ENCODE measurements at places on chromosomes 5 and 9. TPM values are rescaled to one million over a fixed set of nuclear protein-coding genes. Genes with fewer than 3 reads are reported as not detected.

DNA sequence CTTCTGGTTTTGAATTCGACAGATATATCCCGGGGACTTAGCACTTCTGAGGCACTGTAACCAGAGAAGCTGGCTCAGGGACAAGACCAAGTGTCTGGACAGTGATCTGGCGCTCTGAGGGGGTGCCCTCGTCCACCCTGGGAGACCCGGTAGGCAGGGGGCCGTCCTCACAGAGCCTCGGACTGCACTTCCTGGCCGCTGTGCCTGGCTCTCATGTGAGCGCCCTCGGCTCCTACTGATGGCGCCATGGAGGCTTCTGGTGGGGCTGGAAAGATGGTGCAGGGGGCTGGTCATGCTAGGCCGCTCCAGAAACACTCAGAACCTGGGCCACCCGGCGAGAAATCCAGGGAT lies 18.8 kb upstream of the SLC6A3 start:
- H3K27ac ChIP-seq: no peak overlapping the region
- no peak overlapping the region for H3K4me3 ChIP-seq
- peaks cover 4% of the 10 kb centered on the region for H3K27me3 ChIP-seq
- no peaks in the 10 kb centered on the region for H3K4me1 ChIP-seq

DNA sequence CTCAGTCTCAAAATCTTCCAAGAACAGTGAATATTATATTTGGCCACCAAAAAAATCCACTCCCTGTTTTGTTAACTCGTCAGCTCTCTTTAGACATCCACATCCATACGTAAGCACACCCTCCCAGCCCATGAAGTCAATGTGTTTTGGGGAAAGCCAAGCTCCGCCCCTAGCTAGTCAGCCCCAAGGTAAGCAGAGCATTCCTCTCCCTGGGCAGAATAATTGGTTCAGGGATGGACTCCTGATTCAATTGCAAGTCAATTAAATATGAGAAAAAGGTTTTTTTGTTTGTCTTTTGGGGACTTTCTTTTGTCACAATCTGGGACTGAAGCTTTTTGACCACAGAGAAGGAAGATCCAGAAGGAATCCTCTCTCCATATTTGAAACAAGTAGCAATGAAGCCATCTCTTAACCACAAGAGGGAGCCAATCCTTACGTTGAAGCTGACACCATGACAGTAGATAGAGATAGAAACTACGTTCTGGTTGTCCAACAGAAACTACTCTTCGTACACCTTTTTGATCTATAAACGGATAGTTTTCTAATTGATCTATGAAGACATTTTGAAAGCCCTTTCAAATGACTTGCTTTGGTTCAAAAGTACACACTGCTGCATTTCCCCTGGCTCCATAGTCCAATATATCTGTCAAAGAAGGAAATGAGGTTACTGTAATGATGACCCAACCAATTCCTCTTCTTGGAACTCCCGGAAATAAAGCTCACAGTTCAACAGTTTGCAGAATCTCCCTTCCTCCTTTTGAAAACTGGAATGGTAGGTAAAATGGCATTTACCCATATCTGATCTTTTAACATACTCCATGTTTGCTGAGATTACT lies 166.4 kb downstream of the TLE1 start:
- H3K27ac ChIP-seq: peak overlapping the region; percentile 39
- H3K27me3 ChIP-seq: no peaks in the 10 kb centered on the region
- no peaks in the 10 kb centered on the region for H3K4me1 ChIP-seq
- no peak overlapping the region for H3K4me3 ChIP-seq
- H3K36me3 ChIP-seq: no peaks in the 10 kb centered on the region
- DNase-seq: no peak

DNA sequence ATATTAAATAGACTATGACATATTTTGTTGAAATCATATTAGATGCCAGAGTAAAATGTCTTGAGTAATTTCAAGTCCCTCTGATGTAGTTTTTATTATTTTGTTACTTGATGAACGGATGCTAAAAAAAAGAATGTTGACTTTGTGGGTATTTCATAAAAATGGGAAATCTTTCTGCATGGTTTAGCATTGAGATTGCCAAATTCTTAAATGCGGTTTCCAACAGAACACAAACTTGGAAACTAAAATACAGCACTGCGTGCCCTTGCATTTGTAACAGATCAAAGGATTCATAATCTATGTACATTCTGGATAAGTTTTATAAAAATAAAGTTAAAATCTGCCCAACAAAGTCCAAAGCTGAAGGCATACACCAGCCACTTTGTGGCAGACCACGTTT lies 425.5 kb upstream of the DAB2 start:
- DNase-seq: no peak
- no peaks in the 10 kb centered on the region for H3K27me3 ChIP-seq
- no peaks in the 10 kb centered on the region for H3K36me3 ChIP-seq
- H3K4me3 ChIP-seq: no peak overlapping the region
- H3K27ac ChIP-seq: no peak overlapping the region

DNA sequence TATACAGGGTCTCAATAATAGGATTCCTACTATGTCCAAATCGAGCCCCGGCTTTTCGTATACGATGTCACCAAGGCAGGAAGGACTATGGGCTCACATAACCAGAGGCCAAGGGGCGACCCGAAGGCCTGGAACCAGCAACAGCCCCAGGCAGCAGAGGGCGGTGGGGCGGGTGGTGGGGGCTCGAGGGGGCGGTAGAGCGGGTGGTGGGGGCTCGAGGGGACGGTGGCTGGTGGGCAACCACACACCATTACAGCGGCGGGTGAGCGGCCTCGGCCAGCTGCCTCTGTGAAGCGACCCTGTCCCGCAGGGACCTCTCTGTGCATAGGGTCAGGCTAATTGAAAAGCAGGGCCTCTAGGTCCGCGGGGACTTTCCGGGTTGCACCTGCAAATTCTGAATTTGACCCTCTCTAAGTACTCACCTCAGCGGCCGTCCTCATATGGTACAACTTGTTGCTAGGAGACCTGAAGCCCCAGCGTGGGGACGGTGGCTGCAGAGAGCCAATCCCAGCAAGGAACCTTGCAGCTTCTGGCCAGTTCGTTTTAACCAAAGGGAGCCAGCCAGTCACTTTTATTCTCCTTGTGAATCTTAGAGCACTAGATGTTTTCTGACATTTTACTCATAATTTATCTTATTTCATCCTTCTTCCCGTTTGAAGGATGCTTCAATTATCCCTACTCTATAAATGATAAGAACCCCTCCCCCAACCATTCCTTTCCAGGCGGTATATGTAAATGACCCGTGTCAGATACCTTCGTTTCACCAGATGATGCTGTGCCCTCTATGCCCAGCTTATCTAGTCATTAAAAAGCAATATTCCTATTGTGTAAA lies at the start of gene NME5:
Gene NME5 (minus strand): TSS at position 480 of the 832 bp plus-strand sequence. CDS start 648 bp downstream, outside the sequence.
- peak within 1 kb of the TSS; percentile 50 for H3K4me3 ChIP-seq
- peak; percentile 20 for DNase-seq
- H3K4me1 ChIP-seq: no peaks in the 10 kb centered on the region
- no peaks in the 10 kb centered on the region for H3K27me3 ChIP-seq

GRCh38 chr5:16740811-16741392 lies 124.1 kb upstream of the RETREG1 start:
- H3K27me3 ChIP-seq: no peaks in the 10 kb centered on the region
- no peaks in the 10 kb centered on the region for H3K36me3 ChIP-seq
- DNase-seq: no peak
- H3K4me3 ChIP-seq: no peak overlapping the region
- H3K27ac ChIP-seq: no peak overlapping the region
- peaks cover 2% of the 10 kb centered on the region for H3K4me1 ChIP-seq

DNA sequence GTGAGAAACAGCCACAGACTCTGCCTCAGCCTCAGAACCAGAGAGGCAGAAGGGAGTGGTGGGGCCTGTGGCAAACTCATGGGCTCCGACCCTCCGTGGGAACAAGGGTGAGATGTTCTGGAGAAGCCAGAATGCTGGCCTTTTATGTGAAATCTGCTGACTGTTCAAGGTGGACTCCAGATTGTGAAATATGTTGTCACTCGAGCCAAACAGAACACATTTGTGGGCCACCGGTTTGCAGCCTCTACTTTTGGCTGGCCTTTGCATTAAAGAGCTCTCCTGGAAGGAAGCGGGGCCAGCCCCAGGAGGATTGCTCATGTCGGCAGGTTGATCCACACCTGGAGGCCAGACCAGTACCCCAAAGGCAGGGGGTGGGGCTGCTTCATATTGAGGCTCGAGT lies 62.4 kb downstream of the ERGIC1 start:
- no peak overlapping the region for H3K4me3 ChIP-seq
- H3K27me3 ChIP-seq: no peaks in the 10 kb centered on the region
- H3K4me1 ChIP-seq: peaks cover 69% of the 10 kb centered on the region
- H3K36me3 ChIP-seq: no peaks in the 10 kb centered on the region

- H3K4me1 ChIP-seq: no peaks in the 10 kb centered on the region
- H3K36me3 ChIP-seq: no peaks in the 10 kb centered on the region
- no peak for DNase-seq
- H3K27ac ChIP-seq: no peak overlapping the region
Measured at GRCh38 chr5:117255211-117256027, 680.8 kb upstream of the SEMA6A start.

DNA sequence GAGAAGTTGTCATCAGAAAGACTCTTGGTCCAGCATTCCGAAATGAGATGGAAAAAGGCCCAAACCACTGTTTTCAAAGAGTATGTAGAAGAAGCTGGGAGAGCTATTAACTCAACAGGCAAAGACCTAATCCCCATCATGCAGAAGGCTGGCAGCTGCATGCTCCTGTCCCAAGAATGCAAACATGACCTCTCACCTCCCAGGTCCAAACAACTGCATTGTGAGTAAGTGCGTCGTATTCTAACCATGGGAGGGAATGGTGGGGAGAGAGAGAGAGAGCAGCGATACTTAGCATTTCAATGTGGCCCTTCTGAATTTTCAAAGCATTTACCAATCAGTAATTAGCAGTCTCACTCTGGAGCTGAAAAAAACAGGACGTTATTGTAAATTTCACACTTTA lies 27.6 kb downstream of the TRPC7 start:
- no peaks in the 10 kb centered on the region for H3K36me3 ChIP-seq
- no peak overlapping the region for H3K4me3 ChIP-seq
- no peak overlapping the region for H3K27ac ChIP-seq
- H3K4me1 ChIP-seq: no peaks in the 10 kb centered on the region

DNA sequence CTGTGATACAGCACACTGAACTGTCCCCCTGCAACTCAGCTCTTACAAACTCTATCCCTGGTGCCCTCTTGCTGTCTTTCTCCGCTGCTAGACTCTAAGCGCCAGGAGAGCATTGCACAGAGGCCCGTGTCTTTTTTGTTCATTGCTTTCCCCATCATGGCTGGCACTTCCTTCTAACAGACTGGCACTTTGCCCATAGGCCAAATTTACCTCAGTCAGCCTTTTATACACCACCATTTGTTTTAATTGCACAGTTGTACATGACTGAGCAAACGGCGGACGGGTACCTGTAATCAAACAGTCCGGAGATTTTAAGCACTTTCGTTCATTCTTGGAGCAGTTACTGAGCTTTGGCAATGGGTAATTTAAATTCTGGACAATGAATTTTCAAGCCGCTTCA lies 102.2 kb upstream of the CLINT1 start:
- no peak overlapping the region for H3K4me3 ChIP-seq
- H3K27ac ChIP-seq: no peak overlapping the region
- H3K4me1 ChIP-seq: no peaks in the 10 kb centered on the region
- H3K36me3 ChIP-seq: no peaks in the 10 kb centered on the region
- DNase-seq: no peak
- no peaks in the 10 kb centered on the region for H3K27me3 ChIP-seq

GRCh38 chr5:143258559-143259253 lies 144.8 kb downstream of the NR3C1 start:
- no peaks in the 10 kb centered on the region for H3K27me3 ChIP-seq
- no peak overlapping the region for H3K27ac ChIP-seq

DNA sequence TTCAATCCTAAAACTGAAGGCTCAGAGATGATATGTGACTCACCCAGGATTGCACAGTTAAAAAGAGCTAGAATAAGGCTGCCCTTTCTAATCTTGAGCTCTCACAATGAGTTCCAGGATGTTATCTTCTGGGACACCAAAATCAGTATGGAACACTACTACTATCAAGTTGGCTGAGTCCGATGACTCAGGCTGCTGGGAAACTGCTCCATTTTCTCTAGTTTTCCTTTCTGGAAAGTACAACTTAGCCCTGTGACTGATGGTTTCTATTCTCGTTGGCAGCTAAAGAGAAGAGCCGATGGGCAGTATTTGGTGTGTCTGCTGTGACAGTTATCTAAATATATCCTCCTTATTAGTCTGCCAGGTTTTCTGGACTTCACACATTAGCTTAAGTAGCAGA lies 37.9 kb upstream of the DPYSL3 start:
- no peak for DNase-seq
- H3K27me3 ChIP-seq: no peaks in the 10 kb centered on the region
- H3K36me3 ChIP-seq: no peaks in the 10 kb centered on the region
- H3K27ac ChIP-seq: no peak overlapping the region

GRCh38 chr5:8396246-8396645 lies 527.3 kb downstream of the MTRR start:
- no peak for DNase-seq
- no peaks in the 10 kb centered on the region for H3K27me3 ChIP-seq
- no peak overlapping the region for H3K4me3 ChIP-seq
- H3K27ac ChIP-seq: no peak overlapping the region
- no peaks in the 10 kb centered on the region for H3K4me1 ChIP-seq

DNA sequence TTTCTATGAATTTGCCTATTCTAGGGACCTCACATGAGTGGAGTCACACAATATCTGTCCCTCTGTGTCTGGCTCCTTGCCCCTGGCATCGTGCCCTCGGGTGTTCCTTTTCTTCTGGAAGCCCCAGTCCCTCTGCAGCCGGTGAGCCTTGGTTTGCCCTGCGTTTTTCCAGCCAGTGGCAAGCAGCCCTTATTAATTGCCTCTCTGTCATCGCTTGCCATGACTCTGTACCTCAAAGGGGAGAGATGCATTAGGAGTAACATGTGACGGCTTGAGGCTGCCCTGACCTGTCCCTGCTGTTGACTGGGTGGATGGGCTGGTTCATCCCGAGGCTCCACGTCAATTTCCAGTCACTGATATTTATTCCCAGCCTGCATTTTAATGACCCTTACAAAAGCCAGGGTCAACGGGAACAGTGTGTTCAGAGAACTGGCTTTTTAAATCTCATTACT lies 87.3 kb downstream of the CFAP90 start:
- peak overlapping the region; percentile 84 for H3K27ac ChIP-seq
- no peaks in the 10 kb centered on the region for H3K36me3 ChIP-seq
- no peaks in the 10 kb centered on the region for H3K27me3 ChIP-seq
- H3K4me3 ChIP-seq: peak overlapping the region; percentile 14
- peaks cover 14% of the 10 kb centered on the region for H3K4me1 ChIP-seq
- DNase-seq: peak; percentile 74

FAM169A gene
- not detected for total RNA-seq

GPX3 gene
- 607 TPM for total RNA-seq

CDO1 gene
- 25.4 TPM for total RNA-seq

WDR38 gene
- not detected for total RNA-seq

FIBCD1 gene
- not detected for total RNA-seq

PHYHD1 gene
- 33.2 TPM for total RNA-seq
